Brain (organoid and tissue), 16 donors: ENCODE measurements at places on chromosomes 7 and 10.

- no peak for DNase-seq
These were observed 223.2 kb downstream of the CCSER2 start for GRCh38 chr10:84551437-84552120.

GRCh38 chr10:73117976-73118743 is 7.9 kb downstream of the NUDT13 start:
- DNase-seq, result no peak

DNA sequence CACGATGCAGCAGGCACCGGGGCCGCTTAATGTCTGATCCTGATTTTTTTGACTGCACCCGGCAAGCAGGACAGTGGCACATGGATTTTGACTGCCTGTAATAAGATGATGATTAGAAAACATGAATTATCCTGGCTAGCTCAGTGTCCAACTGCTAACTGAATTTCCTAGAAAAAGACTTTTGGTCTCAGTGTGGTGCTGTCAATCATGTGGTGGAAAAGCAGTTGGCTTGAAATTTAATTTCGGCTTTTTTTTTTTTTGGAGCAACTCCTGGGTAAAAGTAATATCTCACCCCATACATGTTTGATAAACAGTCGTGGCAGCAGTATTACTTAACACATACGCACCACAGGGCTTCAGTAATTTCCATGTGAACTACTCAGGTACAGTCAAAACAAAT is 227.7 kb downstream of the FANK1 start:
- peak; percentile 72 for DNase-seq

- DNase-seq, result peak; percentile 94
These were observed 331.3 kb upstream of the COBL start for GRCh38 chr7:51647931-51648351.

GRCh38 chr7:22193450-22193983 is 163.4 kb downstream of the RAPGEF5 start:
- DNase-seq, result peak; percentile 79

DNA sequence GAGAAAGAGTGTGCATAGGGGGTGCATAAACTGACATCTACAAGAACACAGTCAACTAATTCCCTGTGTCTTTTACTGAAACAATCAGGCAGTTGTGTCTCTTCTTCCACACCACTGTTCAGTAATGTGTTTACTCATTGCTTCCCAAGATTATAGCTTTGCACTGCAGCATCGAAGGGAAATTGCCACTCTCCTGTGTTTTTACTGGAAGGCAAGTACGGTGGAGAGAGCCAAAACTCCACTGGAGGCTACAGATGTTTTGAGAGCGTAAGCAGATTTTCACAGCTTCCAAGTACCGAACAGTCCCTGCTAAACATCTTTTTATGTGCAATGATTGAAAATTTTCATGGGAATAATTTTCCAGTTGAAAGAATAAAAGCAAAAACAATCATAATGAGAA is 510.5 kb upstream of the AKR1E2 start:
- DNase-seq, result peak; percentile 62

- no peak for DNase-seq
These were observed 184.6 kb downstream of the KCNMA1 start for GRCh38 chr10:77452952-77453564.

DNA sequence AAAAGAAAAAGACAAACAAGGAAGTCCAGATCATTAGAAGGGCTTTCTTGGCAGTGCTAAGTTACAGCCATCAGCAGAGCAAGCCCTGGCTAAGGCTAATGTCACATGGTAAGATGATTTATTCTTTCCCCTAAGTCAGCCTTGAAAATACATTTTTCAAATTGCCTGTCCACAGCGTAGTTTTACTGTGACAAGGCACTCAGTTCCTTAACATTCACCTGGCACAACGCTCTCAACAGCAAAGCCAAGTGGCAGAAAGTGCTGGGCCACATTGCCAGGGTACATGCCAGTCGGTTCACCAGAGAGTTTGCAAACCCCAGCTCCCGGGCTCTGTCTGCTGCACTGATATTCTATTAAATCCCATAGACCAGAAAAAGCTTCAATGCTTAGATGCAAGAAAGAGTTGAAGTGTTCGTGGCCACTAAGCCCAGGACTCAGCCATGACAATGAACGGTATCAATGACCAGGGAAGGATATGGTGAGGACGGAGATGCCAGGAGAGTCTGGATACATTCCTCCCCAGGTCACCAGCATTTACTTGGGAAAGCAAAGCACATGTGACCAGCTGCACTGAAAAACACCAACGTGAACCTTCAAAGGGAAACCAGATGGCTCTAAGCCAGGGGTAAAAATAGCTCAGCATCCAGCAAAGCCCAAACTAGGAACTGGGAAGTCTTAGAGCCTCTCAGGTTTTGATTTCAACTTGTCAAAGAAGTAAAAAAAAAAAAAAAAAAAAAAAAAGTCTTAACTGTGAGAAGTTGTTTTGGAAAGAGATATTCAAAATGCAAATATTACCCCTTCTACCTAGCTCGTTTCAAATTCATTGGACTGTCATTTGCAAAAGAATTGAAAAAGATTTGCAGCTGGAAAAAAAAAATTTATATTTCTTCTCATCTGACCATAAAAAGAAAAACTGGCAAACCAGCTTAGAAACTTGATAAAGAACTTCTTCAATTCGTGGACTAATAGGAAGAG is 23.9 kb upstream of the MPP7 start:
- peak; percentile 83 for DNase-seq

DNA sequence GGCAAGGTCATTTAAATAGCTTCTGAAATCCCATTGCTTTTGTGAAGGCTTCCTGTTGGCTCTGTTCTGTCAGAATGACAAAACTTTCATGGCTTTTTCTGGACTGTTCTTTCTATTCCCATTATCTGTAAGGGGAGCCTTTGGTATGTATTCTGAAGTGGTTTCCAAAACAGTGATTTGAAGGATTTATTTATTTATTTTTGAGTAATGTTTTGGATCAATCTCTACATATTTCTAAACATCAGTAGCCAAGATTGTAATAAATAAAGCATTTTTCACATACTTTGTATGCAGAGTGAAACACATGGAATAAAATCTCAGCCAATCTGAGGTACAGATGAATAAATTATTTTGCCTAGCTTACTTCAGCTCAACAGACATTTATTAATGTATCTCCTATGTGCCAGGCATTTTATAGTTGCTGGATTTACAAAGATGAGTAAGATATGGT is 121.1 kb downstream of the BBS9 start:
- DNase-seq, result no peak

DNA sequence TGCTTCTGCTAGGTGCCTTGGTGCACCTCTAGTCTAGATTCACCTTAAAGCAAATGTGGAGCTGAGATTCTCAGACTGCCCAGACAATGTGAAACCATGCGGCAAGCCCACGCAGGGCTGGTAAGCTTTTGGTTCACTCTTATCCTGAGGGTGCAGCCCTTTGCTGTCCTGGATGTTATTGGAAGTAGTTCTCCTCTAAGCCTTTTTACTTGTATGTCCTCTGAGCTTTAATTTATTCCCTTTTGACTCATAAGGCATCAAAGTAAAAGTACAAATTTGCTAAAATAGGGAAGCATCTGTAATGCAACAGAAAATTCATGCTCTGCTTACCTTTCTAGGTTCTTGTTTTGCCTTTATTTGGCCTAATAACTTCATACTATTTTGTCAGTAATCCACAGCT is 186.8 kb downstream of the MACC1 start:
- DNase-seq, result no peak
